SW 1271 (cell line): ENCODE measurements at places on chromosomes 6 and 20.

GRCh38 chr20:16459019-16459700 is 114.1 kb downstream of the KIF16B start:
- DNase-seq = peak; percentile 7

DNA sequence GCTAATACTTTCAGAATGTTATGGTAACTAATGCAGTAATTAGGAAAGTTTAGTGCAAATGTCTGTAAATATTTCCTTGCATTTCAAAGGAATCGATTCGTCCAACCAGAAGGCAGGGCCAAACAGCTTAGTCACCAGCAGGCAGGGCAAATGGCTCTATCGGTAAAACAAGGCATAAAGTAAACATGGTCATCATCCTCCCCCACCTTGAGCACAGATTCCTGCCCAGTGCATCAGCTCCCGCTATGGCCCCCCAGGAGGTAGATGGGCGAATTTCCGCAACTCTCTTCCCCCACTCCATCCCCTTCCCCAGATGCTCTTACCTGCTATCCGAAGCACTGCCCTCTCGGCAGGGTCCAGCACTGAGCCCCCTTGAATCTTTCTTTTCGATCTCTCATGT is 103.8 kb upstream of the BEND6 start:
- no peak for DNase-seq

DNA sequence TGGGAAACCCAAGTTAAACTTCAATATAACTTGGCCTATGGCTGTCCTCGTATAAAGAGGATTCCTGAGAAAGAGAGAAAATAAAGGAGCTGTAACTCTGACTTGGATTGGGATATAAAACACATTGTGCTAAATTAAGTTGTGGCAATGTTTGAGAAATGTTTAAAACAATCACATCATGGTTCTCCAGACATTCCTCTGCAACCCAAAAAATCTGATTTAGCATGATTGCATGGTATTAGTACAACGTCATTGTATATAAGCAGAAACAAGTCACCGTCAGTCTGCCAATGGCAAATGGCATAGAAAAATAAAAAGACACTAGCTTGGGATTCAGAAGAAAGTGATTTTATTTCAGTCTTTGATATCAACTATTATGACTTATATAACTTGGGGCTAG is 140.2 kb upstream of the FAM83B start:
- DNase-seq = no peak

- no peak for DNase-seq
These were observed 920 bp upstream of the WTAP start for GRCh38 chr6:159726255-159726917.

GRCh38 chr6:7145885-7146828 is 38.4 kb downstream of the RREB1 start:
- DNase-seq = no peak

DNA sequence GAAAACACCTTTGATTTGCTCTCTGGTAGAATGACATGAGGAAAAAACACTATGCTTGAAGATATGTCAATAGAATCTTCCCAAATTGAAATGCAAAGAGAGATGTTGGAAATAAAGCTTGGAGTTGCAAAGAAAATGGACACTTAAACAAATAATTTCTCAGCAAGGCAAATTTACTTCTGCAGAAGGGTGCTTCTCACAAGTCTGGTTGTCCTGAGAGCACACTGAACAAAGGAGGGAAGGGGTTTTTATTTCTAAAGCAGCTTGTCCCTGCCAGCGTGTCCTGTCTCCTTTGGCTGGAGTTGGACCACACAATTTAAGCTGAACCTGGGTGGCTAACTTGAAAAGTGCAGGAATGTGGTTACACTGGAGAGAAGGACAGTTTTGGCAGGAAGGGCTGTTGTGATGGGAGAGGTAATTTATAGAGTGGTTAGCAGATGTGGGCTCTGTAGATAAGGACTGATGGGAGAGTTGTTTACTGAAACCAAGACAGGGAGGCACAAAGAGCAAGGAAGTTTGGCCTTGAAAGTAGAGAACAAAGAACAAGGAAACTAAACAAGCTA is 454.6 kb upstream of the EYS start:
- no peak for DNase-seq

GRCh38 chr6:21398741-21399325 is 194.7 kb upstream of the SOX4 start:
- DNase-seq = no peak

DNA sequence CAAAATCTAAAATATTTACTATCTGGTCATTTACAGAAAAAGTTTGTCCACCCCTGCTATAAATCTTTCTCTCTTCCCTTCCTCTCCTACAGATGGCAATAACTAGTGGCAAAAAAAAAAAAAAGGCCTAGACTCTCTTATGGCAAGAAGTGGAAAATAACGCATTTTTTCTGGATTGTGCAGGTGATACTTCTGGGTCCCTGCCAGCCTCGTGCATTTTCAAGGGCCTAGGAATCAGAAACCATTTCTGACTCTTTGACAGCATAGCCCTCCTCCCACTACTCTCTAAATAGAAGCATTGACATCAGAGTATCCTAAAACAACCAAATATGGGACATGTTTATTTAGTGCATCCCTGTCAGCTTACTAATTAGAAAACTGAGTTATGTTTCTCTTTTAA is 251.0 kb downstream of the KHDC1L start:
- no peak for DNase-seq

DNA sequence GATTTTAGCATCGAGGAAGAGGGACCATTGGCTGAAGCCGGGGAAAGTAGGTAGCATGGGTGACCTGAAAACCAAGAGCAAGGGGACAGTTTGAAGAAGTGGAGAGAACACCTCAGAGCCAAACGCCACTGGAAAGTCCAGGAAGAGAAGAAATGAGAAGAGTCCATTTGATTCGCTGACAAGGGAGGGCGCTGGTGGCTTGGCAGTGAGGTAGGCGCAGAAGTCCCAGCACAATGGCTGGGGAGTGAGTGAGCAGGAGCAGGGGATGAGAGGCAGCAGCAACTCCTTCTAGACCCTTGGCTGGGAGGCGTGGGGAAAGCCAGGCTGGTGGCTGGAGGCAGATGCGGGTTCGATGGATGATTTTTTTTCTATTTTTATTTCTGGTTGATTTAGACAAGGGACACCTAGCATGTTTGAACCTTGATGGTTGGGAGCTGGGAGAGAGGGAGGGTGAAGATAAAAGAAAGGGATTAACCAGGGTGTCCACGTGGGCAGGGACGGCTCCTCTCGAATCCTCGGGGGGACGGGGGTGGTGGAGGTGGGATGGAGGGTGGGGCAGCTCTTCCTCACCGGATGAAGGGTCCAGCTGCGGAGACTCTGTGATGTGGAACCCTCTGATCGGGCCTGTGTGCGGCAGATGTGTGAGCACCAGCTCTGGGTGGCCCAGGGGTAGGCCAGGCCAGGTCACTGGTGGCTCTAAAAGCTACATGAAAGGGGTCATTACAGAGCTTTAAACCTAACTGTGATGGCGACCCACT is 164.2 kb downstream of the NFATC2 start:
- DNase-seq = no peak

- DNase-seq = no peak
These were observed 866.5 kb downstream of the KIF16B start for GRCh38 chr20:15706719-15707118.

GRCh38 chr6:164692772-164693510 is 616.5 kb downstream of the C6orf118 start:
- DNase-seq = no peak

GRCh38 chr6:42961020-42961470 is 491 bp downstream of the GNMT start:
- no peak for DNase-seq

- no peak for DNase-seq
These were observed 1.8 kb downstream of the GJA1 start for GRCh38 chr6:121436960-121437850.

- DNase-seq = no peak
These were observed 1176.4 kb upstream of the EYS start for GRCh38 chr6:66883453-66883852.

DNA sequence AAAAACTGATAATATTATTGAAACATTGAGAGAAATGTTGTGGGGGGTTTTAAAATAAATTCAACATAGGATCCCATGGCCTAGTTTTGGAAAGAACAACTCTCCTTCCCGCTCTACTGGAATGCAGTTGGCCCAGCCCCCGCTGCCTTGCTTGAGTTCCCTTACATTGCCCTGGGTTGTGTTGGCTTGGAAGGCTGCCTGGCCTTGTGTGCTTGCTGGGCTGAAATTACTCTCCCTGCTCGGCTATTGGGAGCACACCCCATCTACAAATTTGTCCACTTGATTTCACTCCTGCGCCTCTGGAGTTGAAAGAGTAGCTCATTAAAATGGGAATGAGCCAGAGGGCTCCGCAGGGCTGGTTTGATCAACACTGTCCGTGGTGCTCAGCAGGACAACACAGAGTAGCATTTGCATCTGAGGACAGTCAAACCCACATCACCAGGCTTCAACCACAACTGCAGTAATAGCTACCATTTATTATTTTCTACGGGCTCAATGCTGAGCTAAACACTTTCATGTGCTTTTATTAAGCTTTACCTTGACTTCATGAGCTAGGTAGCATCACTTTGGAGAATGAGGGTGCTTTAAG is 35.2 kb downstream of the DOK5 start:
- DNase-seq = no peak

GRCh38 chr6:168102315-168102985 is 23.4 kb upstream of the FRMD1 start:
- no peak for DNase-seq

DNA sequence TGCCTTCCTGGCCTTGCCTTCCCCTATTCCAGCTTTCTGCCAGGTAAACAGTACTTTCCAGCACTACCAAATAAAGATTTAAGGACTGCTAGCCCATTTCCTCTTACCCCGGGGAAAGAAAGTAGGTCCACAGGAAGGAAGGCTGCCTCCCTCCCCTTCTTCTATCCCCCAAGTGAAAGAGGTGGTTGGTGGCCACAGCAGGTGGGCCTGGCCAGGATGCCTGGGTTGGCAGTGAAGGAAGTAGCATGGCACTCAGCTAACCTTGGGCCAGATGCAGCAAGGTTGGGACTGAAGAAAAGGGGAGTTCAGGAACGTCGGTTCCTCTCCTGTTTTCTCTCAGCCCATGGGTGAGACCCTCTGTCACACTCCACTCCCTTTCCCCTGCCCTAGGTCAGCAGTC is 8.9 kb downstream of the NFKBIL1 start:
- no peak for DNase-seq

GRCh38 chr6:168031411-168031971 is 34.0 kb downstream of the KIF25 start:
- DNase-seq = no peak

DNA sequence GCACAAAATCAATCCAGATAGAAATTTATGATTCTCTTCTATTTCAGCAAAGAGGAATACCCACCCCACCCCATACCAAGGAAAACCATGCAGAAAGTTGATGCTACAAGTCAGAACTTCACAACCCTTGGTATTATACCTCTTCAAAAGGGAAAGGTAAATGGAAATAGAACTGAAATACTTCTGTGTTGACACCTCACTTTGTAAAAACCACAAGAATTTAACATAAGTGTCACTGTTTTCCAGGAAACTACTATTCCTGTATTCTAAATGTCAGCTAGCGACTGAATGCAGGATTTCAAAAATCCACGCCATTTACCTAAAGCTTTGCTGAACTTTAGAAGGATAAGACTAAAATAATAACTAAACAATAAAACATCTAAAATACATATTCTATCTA is 3.6 kb downstream of the CPNE1 start:
- peak; percentile 56 for DNase-seq

DNA sequence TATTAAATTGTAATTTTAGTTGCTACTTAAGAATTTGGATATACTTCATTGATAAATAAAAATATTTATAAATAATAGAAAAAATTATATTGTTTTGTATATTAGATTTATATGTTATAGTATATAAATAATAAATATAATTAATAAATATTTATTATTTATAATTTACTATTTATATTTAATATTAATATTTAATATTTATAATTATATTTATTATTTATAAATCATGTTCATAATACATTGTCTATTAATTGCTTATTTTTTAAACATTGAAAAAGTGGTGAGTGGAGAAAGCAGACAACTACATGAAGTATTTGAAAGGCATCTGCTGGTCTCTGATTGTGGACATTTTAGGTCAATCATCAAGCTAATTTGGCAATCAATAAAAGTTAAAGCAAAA is 464.5 kb downstream of the MMUT start:
- DNase-seq = no peak

- DNase-seq = no peak
These were observed 429.1 kb downstream of the ADGRB3 start for GRCh38 chr6:69064226-69064625.

GRCh38 chr6:158225767-158226166 is 57.6 kb downstream of the GTF2H5 start:
- no peak for DNase-seq

DNA sequence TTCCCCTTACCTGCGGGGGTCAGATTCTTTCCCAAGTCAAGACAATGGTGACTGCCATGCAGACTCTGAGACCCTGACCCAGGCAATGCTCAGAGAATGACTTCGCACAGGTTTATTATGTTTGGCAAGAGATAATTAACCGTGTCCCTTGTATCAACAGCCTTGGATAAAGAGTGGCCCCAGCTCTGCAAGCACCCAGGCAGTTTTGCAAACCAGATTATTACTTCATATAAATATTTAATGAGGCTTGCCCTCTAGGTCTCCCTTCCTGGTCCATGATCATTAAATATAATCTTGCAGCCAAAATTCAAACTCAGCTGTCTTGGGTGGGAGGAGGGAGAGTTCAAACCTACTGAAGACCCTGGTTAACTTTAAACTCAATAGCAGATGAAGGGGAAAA is 156.5 kb downstream of the ANKRD60 start:
- no peak for DNase-seq

DNA sequence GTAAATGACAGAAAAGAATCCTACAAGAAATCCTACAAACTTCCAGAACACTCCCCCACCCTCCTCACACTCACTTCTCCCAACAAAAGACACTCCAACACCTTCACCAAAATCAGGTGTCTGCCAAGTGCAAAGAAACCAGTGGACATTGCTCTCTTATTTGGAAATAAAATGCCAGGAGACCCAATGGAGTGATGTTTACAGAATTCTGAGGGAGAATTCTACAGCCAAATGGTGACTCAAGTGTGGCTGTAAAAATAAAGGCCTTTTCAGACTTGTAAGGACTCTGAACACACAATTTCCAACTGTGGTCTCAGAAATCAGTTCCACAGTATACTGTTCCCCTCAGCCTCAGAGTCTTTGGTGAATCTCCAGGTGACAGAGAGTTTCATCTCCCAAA is 109.6 kb upstream of the CARMIL1 start:
- DNase-seq = no peak
